Suppressor macrophage (primary cell): ENCODE measurements at places on chromosomes 7 and 10.
A peak's percentile ranks its signal among the peaks of the same experiment; 100 is the strongest.

- DNase-seq: no peak
These were observed 53.5 kb downstream of the DNAJB9 start for GRCh38 chr7:108623220-108623619.

DNA sequence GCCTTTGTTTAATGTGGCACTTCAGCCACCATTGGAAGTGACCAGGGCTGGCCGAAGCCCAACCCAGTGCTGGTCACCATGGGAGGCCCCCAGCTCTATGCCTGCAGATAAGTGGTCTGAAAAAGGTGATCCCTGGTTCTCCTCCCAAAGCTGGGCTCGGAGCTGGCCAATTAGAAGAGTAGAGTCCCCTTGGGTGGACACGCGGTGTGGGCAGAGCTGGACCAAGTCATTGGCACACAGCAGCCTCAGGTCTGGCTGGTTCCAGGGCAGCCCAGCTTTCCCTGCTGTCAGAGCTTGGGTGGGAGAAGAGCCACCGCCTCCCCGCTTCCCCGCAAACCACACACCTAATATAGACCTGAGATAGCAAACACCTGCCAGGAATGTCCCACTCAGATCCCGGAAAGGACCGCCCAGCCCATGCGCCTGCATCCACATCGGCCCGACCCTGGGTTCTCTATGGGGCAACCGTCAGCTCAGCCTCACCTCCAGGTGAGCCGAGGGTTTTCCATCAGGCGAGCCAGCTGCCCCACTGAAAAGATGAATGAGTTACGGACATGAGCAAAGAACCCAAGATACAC, 84.3 kb downstream of the TCERG1L start:
- no peak for DNase-seq

GRCh38 chr7:69739190-69739589, 140.9 kb downstream of the AUTS2 start:
- DNase-seq: no peak

DNA sequence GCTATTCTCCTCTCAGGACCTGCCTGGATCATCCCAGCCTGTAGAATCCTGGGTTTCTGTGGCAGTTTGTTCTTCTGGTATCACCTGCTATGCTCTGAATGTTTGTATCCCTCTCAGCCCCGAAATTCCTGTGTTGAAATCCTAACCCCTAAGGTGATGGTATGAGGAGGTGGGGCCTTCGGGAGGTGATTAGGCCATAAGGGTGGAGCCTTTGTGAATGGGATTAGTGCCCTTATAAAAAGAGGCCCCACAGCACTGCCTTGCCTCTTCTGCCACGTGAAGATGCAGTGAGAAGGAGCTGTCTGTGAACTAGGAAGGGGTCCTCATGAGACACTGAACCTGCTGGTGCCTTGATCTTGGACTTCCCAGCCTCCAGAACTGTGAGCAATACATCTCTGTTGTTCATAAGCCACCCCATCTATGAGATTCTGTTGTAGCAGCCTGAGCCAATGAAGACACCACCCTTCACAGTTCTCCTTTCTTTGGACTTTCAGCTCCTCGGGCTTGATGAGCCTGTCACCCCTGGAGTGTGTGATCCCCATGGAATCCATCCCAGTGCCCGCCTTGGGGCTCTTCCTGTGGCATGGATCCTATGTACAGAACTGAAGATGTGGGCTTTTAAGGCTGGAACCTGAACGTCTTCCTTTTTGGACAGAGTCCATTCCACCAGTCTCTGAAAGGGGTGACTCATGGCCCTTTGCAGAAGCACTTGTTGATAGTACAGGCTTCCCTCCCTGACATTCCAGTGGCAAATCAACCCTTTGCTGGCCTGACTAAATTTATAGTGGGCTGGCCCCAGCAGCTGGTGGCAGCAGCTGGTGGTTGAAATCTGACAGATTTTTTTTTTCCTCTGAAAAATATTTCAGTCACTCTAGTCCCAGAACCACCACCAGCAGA, 138.0 kb downstream of the TACC2 start:
- DNase-seq: peak; percentile 34

- DNase-seq: no peak
These were observed 92.8 kb downstream of the SDK1 start for GRCh38 chr7:3393862-3394261.

- no peak for DNase-seq
These were observed 93.5 kb upstream of the DIP2C start for GRCh38 chr10:782751-783648.

DNA sequence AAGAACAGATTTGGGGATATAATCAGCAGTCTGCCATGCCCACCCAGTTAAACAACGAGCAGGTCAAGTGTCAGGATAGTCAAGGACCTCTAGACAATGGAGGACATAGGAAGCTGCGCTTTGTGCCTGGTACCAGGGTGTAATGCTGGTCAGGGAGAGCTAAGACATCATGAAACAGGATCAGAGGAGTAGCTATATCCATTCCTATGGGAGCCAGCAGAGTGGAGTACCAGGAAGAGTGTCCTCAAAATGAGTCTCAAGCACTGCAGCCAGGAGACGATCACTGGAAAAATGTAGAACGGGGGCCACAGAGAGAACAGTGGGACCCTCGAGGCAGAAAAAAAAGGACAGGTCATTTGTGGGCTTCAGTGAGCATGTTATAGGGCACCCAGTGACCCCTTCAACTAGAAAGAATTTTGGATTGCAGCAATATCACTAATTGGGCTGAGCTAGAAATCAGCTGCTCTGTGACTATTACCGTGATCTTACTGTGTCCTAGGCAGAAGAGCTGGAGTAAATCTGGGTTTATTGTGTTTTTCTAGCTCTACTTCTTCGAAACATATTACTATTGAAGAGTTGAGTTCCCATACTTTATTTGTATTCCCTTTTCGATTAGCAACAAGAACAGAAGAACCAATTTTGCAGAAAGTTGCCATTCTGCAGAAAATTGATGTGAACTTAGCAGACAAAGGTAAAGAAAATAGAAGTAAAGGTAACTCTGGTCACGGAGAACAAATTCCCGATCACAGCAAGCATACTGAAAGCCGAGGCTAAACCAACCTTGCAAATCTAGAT, 319.6 kb downstream of the AHR start:
- no peak for DNase-seq

DNA sequence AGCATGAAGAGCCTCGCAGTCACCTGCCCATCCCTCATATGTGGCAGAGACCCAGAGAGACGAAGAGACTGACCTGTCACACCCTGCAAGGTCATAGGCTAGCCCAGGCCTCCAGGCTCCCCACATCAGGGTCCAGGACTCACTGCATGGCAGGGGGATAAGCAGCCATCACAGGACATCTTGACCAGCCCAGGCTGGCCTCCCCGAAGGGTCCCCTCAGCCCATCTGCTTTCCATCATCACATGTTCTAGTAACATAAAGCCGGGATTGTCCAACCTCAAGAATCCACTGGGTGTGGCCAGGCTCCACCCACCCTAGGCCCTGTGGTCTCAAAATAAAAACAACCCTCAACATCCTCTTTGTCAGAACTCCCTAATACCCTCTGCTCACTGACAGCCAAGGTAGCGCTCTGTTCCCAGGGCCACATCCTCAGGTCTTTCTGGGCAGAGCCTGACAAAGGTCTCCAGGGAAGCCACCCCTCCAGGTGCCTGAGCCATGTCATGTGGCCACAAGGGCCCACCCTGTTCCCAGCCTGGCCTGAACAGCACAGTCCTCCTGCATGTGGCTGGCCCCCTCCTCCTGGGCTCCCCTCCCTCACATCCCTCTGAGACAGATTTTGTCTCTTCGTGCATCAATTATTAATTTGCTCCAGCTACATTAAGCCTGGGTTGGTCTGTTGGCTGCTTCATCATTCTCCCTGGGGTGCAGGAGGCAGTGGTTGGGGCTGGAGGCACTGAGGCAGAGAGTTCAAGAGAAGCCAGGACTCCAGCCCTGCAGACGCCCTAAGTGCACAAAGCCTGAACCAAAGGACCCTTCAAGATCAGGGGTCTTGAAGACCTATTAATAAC, 131.8 kb upstream of the UNC5B start:
- no peak for DNase-seq

- DNase-seq: no peak
These were observed 312.8 kb downstream of the LRMDA start for GRCh38 chr10:75744261-75744660.

DNA sequence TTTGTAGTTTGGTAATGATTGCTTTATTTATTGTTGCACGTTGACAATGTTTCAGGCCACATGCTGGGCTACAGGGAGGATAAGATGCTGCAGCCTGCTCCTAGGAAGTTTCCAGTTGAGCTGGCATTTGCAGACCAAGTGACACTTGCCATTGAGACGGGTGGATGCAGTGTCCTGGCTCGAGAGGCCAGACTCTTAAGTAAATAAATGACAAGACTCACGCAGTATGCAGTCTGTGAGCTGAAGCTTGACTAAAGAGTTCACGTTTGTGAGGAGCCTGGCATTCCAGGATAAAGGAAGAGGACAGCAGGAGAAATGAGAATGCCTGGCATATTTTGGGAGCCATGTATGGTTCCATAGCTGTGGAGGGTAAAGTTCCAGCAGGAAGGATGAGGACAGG, 105.8 kb downstream of the BAMBI start:
- DNase-seq: no peak

DNA sequence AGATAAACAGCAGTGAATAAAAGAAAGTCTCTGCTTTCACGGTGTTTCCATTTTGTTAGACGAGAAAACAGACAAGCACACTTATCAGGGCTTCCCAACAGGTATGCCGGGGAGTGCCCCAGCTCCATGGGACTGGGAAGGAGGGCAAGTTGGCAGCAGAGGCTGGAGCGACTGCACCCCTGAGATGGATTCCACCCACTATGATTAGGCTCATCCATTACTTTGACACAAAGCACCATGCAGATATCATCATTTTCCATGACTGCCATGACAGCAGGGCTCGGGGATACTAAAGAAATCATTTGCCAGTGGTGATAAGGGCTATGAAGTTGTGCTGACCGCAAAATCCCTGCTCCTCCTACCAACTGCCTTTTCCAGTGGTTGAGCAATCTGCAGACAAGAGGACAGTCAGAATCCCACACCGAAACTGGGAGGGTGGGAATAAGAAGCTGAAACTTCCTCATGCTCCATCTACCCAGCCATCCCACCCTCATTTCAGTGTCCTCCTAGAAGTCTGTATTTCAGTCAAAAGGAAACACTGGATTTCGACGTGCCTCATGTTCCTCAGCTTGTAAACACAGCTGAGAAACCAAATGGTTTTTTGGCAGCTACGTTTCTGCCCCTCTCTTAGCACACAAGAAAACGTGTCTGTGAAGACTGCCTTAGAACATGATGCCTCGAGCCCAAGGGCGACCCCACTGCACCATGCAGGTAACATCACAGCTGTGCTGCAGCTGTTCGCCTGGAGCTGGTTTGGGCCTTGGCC, 15.5 kb downstream of the CREB3L2 start:
- DNase-seq: no peak

GRCh38 chr10:125538947-125539731, 143.8 kb downstream of the TEX36 start:
- no peak for DNase-seq

DNA sequence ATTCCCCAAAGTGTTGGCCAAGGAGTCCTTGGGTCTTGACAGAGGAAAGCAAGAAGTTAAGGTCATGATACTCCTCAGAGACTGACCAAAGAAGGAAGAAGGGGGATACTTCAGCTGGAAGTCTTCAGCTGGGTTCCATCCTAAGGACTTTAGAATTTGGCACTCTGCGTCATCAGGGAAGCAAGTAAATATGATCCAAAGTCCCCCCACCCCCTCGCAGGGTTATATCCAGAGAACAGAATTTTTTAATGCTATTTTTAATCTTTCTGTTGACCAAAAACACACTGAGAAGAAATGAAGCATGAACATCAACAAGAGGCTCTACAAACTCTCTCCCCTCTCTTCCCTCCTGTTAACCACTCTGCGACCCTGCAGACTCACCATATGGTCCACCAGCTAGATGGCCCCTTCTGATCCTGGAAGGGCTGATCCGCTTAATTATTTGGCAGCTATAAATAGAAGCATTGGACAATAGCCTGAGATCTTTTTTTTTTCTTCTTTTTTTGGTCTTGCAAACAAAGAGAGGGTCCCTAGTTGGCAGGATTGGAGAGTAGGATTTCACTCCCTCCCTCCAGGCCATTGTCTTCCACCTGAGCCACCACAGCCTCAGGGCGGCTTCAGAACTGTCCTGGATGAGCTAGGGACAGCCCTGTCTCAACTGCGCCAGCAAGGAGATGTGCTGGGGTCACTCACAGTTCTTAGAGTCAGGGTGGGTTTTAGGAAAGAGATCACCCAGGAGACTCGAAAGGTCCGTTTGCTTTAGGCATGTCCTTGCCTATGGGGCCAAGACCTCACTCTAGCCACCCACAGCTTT, 196.0 kb downstream of the KCNMA1 start:
- no peak for DNase-seq

- no peak for DNase-seq
These were observed 45.1 kb upstream of the LRRC4 start for GRCh38 chr7:128076196-128076795.

DNA sequence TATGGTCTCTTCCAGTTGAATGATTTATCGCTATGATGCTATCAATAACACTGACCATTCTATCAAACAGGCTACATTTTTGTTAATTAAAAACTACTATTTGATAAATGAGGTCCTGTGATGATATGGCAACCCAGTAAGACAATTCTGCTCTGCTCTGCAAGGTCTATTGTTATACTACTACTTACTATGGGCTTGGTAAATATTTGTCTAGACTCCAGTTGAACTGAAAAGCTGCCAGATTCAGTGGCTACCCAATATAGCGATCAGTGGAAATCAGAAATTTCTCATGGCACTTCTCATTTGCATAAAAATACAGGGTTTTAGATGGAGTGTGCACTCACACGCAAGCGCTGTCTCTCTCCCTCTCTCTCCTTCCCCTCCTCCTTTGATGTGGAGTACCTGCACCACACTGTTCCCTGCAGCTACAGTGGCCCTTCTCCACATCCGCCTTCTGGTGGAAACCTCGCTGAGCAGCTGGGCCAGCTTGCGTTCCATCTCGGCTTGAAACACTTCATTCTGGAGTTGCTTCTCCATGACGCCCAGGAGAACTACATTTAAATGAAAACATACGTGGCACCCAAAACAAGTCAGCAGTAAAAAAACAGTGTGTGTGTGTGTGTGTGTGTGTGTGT, 77.9 kb downstream of the KIAA1549 start:
- no peak for DNase-seq

- no peak for DNase-seq
These were observed 827.6 kb upstream of the AUTS2 start for GRCh38 chr7:68770649-68771048.

GRCh38 chr7:93973134-93973533, 31.0 kb downstream of the BET1 start:
- DNase-seq: no peak

DNA sequence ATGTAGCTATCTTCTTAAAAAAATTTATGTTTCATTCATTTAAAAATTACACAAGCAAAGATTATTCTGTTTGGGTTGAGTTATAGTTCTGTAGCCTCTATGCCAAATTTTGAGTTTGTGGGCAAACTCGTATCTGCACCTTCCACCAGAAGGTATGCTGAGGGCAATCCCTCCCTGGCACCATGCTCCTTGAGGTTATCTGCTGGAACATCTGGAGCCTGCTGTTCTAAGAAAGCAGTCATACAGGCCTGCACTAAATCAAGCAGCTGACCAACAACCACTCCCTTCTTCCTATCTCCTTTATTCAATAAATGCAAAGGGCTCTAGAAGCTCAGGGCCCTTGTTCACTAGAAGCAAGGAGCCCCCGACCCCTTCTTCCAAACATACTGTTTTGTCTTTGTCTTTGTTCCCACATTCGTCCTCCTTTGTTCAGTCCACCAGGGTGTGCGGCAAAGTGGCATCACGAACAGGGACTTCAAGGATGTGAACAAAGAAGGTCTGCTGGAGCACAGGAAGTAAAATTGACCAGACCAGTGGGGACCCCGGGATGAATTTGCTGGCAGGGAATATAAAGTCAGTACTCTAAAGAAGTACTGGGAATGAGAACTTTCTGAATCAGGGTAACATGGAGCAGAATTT, 36.4 kb downstream of the OR13A1 start:
- DNase-seq: no peak

GRCh38 chr7:47192978-47193377, 388.9 kb downstream of the TNS3 start:
- no peak for DNase-seq
